ENCODE measurements at places on chromosomes 4 and X.

GRCh38 chrX:71301195-71301924 lies at the start of gene ITGB1BP2:
ITGB1BP2 (plus strand) TSS chrX:71301750; CDS start chrX:71301807, 57 bp downstream.
- DNase-seq = no peak

DNA sequence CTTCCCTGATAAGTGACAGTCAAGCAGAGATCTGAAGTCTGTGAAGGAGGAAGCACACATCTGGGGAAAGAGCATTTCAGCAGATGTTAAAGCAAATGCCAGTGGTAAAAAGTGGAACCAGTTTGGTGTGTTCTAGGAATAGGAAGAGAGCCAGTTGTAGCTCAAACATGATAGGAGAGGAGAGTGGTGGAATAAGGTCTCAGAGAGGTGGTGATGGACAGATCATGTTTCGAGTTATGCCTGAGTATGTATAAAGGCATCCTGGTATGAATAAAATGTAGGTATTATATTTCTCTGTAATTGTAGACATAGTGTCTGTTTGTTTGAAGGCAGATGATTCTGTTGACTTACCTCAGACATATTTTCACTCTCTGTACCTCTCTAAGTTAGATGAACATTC lies 89.1 kb downstream of the LARP7 start:
- DNase-seq = no peak

GRCh38 chr4:19707876-19708275 lies 543.8 kb upstream of the SLIT2 start:
- no peak for DNase-seq

DNA sequence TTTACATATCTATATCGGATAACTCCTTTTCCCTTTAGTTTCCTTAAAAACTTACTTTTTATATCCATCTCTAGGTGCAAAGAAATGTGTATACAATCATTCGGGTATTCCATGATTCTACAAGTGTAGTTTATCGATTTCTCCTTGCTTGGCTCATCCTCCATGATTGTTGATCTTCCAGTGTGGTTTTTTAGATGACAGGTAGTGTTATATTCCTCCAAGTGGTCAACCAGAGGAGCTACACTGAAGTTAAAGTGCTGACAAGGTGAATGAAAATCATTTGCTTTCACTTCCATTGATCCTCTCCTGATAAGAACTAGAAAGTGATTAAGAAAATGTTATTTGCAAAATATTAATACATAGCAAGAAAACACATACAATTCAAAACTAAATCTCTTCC lies 38.5 kb downstream of the TMEM156 start:
- no peak for DNase-seq

- DNase-seq = no peak
Observed at GRCh38 chr4:74858921-74859562, 64.7 kb upstream of the BTC start.

- DNase-seq = peak; percentile 11
Observed at GRCh38 chr4:42865572-42866189, 26.8 kb upstream of the GRXCR1 start.

- DNase-seq = no peak
Observed at GRCh38 chr4:102642631-102643298, 118.0 kb downstream of the MANBA start.

DNA sequence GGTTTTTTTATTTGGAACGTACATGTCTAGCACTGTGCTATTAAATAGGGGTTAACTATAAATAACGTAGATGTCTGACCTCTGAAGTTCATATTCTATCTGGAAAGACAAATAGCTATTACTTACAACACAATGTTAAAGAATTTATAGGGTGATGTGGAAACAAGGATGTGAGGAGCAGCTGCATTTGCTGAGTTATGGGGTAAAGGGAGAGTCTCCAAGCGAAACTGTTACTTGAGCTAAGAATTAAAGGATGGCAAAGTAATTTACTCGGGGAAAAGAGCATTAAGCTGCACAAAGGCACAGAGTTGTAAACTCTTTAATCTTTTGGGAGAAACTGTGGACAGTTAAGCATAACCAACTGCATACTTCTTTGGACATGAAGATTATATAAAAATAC lies 117.7 kb downstream of the FSTL5 start:
- no peak for DNase-seq

DNA sequence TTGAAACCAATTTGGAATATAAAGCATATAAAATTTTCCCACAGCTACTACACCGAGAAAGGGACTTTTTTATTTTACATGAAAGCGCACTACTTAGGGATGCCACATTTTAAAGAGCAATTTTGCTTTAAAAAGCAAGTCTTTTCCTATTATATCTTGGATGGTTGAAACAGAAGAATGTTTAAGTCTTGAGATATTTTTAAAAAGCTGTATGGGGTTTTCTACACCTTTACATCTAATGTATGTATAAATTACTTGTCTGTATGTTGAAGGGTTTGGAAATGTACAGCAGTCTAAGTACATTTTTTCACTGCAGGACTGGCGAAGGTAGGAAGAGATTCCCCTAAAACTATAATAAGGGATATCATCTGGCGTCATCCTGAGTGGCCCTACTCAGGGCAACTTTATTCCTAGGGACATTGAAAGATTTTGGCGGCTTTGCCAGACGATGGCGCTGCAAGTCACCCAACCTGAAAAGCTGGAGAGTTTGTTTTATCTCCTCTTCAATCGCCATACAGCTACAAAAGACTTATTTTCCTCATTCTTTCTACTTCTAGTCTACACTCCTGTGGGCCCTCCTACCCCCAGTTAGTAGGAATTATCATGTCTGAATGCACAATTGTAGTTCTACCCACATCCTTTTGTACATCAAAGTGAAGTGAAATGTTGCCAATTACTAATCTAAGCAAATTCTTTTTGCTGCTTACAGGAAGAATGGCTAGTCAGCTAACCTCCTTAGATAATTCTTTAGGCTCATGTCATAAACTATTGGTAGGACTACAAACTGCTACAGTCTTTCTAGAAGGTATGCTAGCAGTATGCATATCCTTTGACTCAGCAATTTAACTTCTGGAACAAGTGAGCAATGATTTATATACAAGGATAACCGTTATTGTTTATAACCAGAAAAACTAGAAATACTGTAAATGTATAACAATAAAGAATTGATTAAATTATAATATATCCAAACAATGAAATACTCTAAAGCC lies 782 bp upstream of the NEK1 start:
- DNase-seq = peak; percentile 53

GRCh38 chr4:167111622-167112021 lies 122.7 kb downstream of the SPOCK3 start:
- DNase-seq = no peak

DNA sequence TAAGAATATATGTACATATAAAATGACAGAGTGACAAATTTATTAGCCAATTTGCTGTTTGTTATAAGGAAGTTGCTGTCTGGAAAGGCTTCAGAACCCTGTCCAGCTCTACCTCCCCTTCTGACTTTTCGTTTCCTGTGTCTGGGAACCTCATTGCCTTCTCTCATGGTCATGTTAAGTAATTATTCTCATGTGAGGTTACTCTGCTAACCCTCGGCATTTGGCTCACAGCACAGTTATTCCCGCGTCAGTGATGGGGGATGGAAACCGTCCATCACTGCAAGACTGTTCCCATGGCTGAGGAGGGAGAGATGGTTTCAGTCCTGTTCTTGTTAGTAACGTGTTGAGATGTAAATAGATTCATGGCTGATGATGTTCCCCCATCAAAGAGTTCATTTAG lies 11.9 kb downstream of the EDNRA start:
- no peak for DNase-seq

DNA sequence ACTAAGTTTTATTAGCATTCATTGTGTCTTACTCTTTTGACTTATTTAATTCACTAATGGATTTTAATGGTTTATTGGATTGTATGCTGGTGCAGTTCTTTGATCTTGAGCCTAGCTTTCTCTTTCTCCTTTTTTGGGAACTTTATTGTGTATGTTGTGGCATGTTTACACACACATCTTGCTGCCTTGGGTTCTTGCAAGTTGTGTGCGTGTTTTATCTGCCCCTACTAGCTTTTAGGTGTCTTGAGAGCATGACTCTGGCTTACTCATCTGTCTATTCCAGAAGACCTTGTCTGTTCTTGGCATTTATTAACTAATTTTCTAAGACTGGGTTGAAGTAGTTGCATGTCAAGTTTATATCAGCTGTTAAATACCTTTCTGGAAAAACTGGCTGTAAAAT lies 2.7 kb downstream of the TMEM165 start:
- DNase-seq = no peak

GRCh38 chrX:132426695-132427281 lies 62.0 kb downstream of the MBNL3 start:
- DNase-seq = no peak

- DNase-seq = no peak
Observed at GRCh38 chr4:130545171-130545570, 1449.2 kb downstream of the C4orf33 start.

GRCh38 chrX:43096830-43097229 lies 318.9 kb upstream of the PPP1R2C start:
- no peak for DNase-seq

- no peak for DNase-seq
Observed at GRCh38 chr4:105197777-105198176, 51.1 kb downstream of the TET2 start.

DNA sequence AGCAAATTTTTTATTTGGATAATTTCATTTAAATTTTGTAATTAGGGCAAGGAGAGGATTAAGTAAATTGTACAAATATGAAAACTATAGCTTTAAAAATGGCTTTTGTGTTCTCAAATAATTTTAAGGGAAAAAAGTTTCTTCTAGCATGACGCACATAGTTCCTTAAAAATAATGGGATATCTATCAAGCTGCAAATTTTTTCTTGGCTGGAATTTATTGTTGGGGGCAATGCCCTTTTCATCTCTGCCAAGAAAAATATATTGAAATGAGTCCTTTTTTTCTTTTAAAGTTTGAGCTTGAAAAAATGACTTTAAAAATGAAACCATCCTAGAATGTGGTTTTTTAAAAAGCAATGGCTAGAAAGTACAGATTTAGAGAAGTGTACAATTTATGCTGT lies 154.4 kb upstream of the UGT8 start:
- DNase-seq = no peak

GRCh38 chrX:19515615-19516105 lies 352 bp upstream of the MAP3K15 start:
- no peak for DNase-seq

- DNase-seq = peak; percentile 24
Observed at GRCh38 chr4:48341776-48342605, 662 bp downstream of the SLAIN2 start.

DNA sequence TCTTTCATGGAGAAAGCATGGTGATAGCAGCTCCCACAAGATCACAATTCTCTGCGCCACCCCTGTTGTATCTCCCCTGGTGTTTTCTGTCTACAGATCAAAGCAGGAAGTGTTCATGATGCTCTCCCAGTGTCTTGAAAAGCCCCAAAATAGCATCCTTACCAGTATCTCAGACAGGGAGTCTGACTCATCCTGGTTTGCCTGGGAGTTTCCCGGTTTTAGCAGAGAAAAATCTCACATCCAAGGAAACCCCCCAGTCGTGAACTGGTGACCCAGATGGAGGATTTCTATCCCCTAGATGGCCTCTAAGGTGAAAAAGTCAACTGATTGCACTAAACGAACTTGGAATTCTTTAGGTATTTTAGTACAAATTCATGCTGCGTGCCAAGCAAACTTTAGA lies 64.3 kb upstream of the NR0B1 start:
- DNase-seq = no peak

- no peak for DNase-seq
Observed at GRCh38 chr4:182337366-182337765, 94.2 kb downstream of the TENM3 start.

DNA sequence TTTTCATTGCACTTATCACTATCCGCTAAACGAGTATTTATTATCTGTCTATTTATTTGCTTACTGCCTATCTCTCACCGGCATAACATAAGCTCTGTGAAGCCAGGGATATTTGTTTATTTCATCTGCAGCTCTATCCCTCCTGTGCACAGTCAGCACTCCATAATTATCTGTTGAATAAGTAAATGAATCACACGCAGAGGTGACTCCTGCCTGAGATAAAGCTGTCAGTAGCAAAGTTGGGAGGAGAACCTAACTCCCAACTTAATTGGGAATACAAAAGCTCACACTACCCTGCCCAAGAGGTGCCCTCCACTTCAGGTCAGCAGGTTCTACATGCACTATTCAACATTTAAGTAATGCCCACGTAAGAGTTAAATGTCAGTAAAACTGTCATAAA lies 85.7 kb downstream of the CORIN start:
- no peak for DNase-seq

DNA sequence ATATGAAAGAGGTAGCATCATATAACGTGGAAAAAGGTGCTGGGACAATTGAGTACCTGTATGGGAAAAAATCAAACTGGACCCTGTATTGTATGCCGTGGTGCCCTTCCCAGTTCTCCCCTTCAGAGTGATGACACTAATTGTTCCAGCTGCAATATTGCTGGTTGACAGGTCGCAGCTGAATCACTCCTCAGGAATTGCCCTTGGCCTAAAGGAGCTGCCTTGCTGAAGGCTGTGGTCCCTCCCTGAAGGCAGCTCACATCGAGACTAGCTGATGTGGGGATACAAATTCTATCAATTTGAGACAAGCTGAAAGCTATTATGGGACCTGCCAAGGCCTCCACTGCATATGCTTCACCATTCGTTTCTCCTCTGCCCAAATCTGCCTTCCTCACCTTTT lies 39.3 kb upstream of the CXCL8 start:
- DNase-seq = no peak

DNA sequence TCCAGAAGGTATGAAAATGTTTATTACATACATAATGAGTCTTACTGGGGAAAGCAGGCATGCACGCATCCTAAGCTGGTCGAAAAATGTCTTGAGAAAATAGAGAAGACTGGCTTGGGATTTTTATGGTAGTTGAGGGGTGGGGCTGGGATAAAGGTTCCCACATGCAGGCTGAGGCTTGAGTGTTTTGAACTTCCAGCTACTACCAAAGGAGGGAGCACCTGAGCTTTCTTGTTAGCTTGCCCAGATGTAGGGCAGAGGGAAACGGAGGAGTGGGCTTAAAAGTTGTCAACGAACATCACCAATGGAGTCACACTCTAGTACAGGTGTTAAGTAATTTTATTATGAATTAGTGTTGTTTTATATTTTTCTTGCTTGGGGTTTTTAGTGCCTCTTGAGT lies 39.6 kb upstream of the SRPX start:
- DNase-seq = no peak

DNA sequence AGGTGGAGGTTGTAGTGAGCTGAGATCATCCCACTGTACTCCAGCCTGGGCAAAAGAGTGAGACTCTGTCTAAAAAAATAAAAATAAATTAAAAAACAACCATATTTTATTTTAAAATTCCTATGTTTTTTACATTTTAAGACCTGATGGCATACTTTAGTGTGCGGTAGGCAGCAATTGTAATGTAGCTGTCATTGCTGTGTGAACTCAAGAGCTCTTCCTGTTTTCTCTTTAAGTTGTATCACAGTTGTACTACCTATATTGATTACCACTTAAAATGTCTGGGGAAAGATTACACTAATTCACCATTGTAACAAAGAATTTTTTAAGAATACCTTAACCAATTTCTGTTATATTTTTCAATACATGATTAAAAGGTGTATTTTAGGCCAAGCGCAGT lies 27.3 kb downstream of the ABCE1 start:
- DNase-seq = no peak

DNA sequence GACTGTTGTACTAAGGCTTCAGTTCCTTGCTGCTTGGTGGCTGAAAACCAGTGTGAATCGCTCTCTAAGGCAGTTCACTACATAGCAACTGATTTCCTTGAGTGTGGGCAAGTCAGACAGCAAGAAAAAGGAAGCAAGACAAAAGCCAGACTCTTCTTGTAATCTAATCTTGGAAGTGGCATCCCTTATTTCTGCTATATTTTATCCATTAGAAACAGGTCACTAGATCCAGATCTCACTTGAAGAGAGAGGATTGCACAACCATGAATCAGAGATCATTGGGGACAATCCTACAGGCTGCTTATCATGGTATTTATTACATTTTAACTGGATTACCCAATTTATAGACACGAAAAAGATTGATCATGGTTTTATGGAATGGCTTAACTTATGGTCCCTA lies 684.5 kb downstream of the GRID2 start:
- DNase-seq = no peak
